ENCODE measurements at places on chromosomes 11 and 22. TPM values are rescaled to one million over a fixed set of nuclear protein-coding genes. Genes with fewer than 3 reads are reported as not detected.

DNA sequence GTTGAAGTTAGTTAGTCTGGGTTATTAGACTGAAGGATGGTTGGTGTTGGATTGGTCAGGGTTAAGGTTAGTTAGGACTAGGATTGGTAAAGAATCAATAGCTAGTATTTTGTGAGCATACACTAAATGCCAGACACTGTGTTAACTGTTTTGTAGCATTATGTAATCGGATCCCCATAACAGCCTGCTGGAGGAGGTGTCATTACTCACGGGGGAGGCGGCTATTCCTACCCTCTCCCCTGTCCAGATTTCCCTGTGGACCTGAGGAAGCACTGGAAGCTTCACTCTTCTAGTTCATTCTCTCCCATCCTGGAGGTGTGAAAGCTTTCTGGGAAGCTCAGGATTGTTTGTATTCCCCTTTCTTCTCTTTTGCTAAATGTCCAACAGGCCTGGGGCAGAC, 40.5 kb upstream of the KCNJ11 start:
- DNase-seq: no peak

PICALM gene
- total RNA-seq: 126 TPM

DNA sequence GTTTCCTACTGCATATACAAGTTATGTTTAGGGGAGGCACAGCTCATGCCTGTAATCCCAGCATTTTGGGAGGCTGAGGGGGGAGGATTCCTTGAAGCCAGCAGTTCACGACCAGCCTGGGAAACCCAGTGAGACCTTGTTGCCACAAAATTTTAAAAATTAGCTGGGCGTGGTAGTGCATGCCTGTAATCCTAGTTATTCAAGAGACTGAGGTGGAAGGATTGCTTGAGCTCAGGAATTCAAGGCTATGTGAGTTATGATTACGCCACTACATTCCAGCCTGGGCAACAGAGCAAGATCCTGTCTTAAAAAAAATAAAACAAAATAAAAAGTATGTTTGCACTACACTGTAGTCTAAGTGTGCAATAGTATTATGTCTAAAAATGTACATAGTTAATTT, 108.8 kb upstream of the TEAD1 start:
- no peak for DNase-seq

CYB5R2 gene
- 1.3 TPM for total RNA-seq

OR4C16 gene
- not detected for total RNA-seq

CELSR1 gene
- 8.4 TPM for total RNA-seq

SHANK3 gene
- total RNA-seq: 22.2 TPM

DNA sequence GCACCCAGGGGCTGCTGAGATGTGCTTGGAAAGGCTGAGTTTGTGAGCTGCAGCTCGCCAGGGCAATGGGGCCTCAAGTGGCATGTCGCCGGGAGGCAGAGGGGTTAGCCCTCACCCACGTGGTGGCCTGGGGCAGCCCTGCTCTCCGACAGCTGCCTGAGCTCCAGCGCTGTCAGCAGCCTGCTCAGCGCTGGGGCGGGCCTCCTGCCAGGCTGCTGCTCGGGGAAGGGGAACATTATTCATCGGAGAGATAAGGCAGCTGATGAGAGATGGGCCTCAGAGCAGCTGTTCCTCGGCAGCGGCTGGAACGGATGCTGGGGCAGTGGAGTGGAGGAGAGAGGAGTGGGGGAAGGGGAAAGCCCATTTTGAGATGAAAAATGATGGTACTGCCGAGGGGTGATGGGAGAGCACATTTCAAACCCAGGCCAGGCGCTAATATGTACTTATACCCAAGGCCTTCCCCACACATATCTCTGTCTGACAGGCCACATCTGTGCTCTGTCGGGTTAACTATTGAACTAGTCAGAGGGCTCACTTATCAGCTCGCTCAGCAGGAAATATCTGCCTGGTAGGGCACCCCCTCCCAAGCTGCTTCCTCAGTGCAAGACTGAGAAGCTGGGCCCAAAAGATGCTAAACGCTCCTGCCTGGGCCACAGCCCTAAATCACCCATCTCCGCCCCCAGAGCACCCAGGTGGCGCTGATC, 79.5 kb downstream of the TIMP3 start:
- peak; percentile 93 for DNase-seq

LINC01488 gene
- 0.08 TPM for total RNA-seq

GRCh38 chr11:71070490-71071453, 181.6 kb downstream of the SHANK2 start:
- no peak for DNase-seq

DNA sequence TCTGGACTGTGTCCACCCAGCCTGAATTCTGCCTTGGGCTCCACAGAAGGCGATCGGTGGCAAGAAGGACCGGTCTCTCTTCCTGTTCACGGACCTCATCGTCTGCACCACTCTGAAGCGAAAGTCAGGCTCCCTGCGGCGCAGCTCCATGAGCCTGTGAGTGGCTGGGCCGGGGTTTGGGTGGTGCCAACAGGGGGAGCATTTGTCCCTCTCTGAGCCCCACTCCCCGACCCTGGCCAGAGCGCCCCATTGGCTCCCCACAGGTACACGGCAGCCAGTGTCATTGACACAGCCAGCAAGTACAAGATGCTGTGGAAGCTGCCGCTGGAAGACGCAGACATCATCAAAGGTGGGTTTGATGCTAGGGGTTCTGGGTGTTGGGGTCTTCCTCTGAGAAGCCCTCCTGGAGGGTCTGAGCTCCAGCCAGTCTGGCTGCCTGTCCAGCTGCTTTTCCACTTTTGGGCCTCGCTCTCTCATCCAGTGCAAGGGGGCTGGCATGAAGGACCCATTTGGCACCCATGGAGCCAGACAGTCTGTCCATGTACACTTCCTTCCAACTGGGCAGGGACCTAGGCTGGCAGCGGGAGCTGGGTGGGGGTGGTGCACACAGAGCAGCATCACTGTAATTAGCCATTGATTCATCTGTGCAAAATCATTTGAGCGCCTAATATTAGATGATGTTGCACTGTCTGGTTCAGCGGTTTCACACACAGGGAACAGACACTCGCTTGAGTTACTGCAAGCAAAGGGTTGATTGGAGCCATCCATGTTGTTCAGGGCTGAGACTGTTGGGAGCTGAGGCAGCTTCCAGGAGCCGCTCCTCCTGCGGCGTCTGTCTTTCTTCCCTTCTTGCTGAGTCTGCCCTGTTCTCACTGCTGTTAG, 19.0 kb upstream of the RELT start:
- DNase-seq: no peak

UBQLNL gene
- total RNA-seq: 0.24 TPM

DNA sequence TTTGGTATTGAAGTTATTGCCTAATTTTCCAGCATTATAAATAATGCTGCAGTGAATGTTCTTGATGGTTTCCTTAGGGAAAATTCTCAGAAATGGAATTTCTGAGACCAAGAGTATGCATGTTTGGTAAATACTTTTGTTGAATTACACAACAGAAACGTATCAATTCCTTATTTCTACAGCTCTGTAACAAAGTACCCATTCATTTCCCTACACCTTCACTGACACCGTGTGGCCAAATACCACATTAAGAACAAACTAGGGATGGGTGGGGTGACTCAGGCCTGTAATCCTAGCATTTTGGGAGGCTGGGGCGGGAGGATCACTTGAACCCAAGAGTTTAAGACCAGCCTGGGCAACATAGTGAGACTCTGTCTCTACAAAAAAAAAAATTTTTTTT, 21.8 kb downstream of the MCAM start:
- DNase-seq: no peak

DNA sequence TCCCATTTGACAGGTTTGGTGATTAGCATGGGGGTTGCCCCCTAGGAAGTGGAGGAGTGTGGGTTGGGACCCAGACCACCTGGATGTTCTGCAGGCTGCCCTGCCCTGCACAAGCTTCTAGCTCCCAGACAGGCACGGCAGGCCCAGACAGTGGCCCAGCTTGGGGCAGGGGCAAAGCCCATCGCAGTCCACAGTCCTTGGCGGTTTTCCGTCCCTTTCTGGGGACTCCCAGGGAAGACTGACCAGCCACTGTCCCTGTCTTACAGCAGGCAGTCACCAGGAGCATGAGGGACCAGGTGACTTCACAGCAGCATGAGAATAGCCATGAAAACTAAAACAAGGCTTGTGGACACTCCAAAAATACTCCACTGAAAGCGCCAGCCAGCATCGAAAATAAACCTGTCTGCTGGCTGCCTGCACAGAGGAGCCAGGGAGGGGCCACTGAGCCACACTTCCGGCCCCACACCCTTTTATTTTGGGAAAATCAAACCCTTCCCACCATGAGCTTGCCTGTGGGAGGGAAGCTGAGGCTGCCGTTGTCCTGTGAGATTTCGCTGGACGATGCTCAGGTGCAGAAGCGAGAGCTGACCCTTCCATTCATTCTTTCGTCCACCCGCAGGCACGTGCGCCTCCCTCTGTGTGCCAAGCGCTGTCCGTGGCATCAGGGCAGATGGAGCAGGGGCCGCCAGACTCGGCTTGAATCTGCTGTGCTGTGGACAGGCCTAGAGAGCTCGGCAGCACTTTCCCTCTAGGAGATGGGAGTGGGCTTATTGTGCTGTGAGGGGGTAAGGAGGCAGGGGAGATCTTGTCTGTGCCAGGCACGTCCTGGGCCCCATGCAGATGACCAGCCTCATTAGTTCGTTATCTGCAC, 28.0 kb downstream of the FADD start:
- no peak for DNase-seq

GRCh38 chr22:35155403-35156025, 89.6 kb downstream of the ISX start:
- DNase-seq: no peak

GRCh38 chr22:26398741-26399153, 30.3 kb upstream of the ASPHD2 start:
- DNase-seq: no peak

DNA sequence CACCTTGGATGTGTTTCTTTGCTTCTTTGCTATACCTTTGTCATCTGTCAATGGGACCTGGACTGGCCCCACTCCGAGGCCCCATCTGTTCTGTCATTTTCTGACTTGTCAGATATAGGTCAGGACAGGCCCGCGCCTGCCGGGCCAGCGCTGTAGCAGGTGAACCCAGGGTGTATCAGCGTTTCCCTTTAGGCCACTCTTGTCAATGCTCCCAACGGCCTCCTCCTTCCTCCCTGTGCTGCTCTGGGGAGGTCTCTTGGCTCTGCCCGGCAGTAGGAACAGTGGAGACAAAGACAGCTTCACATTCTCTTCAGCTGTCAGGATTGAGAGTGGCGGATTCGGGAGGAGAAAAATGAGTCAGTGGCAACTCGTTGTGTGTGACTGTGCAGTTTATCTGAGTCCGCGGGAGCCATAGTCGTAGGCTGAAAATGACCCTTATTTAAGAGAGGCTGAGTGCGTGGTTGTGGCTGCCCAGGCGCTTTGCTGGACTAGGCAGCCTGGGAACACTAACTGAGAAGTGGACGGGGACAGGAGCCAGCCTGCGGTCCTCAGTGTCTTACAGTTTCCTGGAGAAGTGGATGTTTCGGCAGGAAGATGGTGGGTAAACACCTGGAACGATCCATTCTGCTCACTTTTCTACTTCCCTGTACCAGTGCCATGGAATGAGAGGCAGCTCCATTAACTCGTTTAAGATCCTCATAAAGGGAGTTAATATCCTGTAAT, 102.3 kb downstream of the PRR5L start:
- no peak for DNase-seq

- DNase-seq: peak; percentile 45
These were observed 620 bp downstream of the EFEMP2 start for GRCh38 chr11:65871811-65872548.

DNA sequence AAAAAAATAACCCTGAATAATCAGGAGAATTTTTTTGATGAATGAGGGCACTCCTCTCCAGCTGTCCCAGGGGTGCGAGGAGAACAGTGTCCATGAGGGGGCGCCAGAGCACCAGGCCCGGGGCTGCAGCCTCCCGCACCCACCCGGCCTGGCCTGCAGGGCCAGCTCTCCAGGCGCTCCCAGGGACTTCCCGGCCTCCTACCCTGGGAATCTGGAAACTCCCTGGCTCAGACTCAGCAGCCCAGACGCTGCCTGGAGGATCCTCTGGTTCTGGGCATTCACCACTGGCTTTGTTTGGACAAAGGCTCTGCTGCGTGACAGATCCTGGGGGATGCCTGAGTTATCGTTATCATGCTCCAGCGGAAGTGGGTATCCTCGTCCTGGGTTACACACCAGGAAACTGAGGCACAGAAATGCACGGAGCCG, 31.0 kb downstream of the MCM5 start:
- peak; percentile 93 for DNase-seq

EXT2 gene
- 30.7 TPM for total RNA-seq

- peak; percentile 72 for DNase-seq
These were observed 82.3 kb upstream of the EED start for GRCh38 chr11:86162239-86162638.

GRCh38 chr11:14358729-14359439, at the start of gene RRAS2:
Gene RRAS2 (minus strand): TSS chr11:14359183. CDS start chr11:14358870, 313 bp downstream.
- peak; percentile 89 for DNase-seq

DNA sequence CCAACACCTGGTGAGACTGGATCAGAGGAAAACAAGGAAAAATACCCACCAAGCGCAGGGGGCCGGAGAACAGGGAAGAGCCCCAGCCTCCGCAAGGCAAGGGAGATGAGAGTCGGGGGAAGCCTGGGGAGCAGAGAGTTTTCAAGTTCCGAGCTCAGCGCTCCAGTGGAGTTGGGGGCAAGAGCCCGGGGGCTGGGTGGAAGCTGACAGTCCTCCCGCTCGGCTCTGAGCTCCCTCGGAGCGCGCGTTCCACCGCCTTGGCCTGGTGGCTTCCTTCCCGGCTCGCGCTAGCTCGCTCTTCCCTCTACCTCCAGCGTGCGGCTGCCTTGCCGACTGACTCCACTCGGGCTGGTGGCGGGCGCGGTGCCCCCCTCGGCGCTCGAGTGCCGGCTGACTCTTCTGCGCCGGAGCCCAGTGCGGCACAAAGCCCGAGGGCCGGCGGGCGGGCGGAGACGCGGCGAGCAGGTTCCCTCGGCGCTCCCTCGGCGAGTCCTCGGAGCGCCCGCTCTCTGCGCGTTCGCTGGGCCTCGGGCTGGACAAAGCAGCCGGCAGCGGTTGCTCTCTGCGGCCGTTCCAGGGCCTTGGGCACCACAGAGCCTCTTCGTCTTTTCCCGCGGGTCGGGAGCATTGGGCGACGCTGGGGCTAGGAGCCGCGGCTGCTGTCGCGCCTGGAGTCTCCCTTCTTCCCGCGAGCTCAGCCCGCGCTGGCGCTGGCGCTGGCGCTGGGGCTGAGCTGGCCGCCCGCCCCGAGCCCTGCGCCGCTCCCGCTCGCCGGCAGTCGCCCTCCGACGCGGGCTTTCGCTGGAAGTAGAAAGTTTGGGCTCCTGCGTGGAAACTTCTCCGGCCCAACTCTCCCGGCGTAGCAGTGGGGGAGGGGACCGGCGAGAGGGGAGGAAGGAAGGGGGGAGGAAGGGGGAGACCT, 1.0 kb downstream of the PAX6 start:
- DNase-seq: peak; percentile 67
